ENCODE measurements at places on chromosomes 2 and 18. TPM values are rescaled to one million over a fixed set of nuclear protein-coding genes. Genes with fewer than 3 reads are reported as not detected.
A peak's percentile ranks its signal among the peaks of the same experiment; 100 is the strongest.

- H3K36me3 ChIP-seq: peaks cover 21% of the 10 kb centered on the region
- peak overlapping the region; percentile 75 for H3K27ac ChIP-seq
- H3K27me3 ChIP-seq: no peaks in the 10 kb centered on the region
- DNase-seq: peak; percentile 57
- peaks cover 22% of the 10 kb centered on the region for H3K4me1 ChIP-seq
- no peak overlapping the region for H3K4me3 ChIP-seq
These were observed 32.0 kb downstream of the IMPA2 start for GRCh38 chr18:12013186-12013916.

- DNase-seq: no peak
- no peak overlapping the region for H3K4me3 ChIP-seq
- H3K36me3 ChIP-seq: no peaks in the 10 kb centered on the region
- H3K27me3 ChIP-seq: no peaks in the 10 kb centered on the region
These were observed 186.0 kb upstream of the RAB6C start for GRCh38 chr2:129793431-129793902.

- H3K4me1 ChIP-seq: no peaks in the 10 kb centered on the region
- H3K27ac ChIP-seq: no peak overlapping the region
- no peaks in the 10 kb centered on the region for H3K36me3 ChIP-seq
- no peak overlapping the region for H3K4me3 ChIP-seq
- DNase-seq: no peak
These were observed 154.9 kb downstream of the AQP4 start for GRCh38 chr18:26710470-26711096.

- peaks cover 11% of the 10 kb centered on the region for H3K4me1 ChIP-seq
- DNase-seq: no peak
- H3K27me3 ChIP-seq: no peaks in the 10 kb centered on the region
These were observed 64.9 kb downstream of the EML4 start for GRCh38 chr2:42233976-42234441.

DNA sequence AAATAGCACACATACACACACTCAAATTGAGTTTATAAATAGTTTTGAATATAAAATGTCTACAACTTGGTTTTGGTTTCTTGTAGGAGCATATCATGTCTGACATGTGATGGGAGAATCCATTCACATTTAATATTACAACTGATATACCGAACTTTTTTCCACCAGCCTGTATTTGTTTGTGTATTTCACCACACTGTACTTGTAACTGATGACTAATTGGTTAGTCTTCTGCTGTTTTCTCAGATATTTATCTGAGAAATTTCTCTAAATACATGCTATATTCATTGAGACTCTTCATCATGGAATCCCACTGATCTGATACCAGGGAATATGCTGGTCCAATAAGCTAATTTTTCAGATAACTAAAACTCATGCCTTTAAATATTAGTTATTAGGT is 56.3 kb upstream of the UBXN4 start:
- no peaks in the 10 kb centered on the region for H3K27me3 ChIP-seq
- H3K4me1 ChIP-seq: no peaks in the 10 kb centered on the region
- no peak overlapping the region for H3K4me3 ChIP-seq
- no peak overlapping the region for H3K27ac ChIP-seq
- no peaks in the 10 kb centered on the region for H3K36me3 ChIP-seq

Gene SLC4A5
- total RNA-seq: 4.1 TPM

Measured in upper lobe of left lung (tissue), 6 donors.